ENCODE measurements at places on chromosomes 11 and 22.

- H3K4me1 ChIP-seq: peaks cover 4% of the 10 kb centered on the region
- no peak overlapping the region for H3K4me3 ChIP-seq
- no peaks in the 10 kb centered on the region for H3K27me3 ChIP-seq
- H3K36me3 ChIP-seq: no peaks in the 10 kb centered on the region
- no peak overlapping the region for H3K27ac ChIP-seq
- DNase-seq: no peak
Measured at GRCh38 chr22:30272781-30273601, 6.3 kb upstream of the OSM start.

DNA sequence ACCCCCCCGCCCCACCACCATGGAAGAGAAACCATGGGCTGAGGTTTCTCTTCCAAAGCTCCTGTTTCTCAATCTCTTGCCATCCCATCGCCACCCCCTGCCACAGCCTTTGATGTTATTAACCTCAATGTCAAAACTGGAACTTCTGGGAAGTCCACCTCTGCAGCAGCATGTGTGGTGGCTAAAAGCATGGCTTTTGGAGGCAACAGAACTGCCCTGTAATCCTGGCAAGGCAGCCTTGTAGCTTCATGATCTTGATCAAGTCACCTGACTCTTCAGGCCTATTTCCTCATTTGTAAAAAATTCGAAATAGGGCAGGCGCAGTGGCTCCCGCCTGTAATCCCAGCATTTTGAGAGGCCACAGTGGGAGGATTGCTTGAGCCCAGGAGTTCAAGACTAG, 3.5 kb upstream of the COX8A start:
- H3K36me3 ChIP-seq: no peaks in the 10 kb centered on the region
- H3K27ac ChIP-seq: no peak overlapping the region
- no peaks in the 10 kb centered on the region for H3K27me3 ChIP-seq
- H3K4me3 ChIP-seq: no peak overlapping the region
- no peak for DNase-seq

GRCh38 chr11:19459240-19459639, 218.5 kb upstream of the E2F8 start:
- no peak overlapping the region for H3K4me3 ChIP-seq
- no peaks in the 10 kb centered on the region for H3K36me3 ChIP-seq
- H3K27me3 ChIP-seq: no peaks in the 10 kb centered on the region
- no peak overlapping the region for H3K27ac ChIP-seq

DNA sequence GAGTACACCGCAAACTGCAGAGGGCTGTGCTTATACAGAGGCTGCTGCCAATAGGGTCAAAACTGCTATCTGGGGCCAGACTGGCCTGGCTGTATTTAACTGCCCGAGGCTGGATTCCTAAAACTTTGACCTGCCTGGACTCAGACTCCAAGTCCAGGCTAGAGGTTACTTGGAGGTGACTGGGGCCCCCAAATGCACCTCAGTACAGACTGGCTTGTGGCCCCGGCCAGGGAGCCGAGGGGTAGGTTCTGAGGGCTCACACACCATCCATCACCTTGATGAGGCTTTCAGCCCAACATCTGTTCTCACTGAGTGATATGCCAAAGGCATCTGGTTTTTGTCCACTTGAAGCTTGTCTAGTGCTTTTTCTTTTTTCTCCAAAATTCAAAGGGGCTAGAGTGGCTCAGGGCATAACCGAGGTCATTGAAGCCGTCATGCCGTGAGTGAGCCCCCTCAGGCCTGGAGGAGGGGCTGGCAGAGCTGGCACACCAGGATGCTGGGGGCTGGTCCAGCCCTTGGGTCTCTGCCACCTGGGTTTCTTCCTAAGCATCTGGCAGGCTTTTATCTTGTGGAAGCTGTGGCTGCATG, 52.4 kb upstream of the TTLL12 start:
- no peak for DNase-seq
- peaks cover 20% of the 10 kb centered on the region for H3K4me1 ChIP-seq
- H3K36me3 ChIP-seq: peaks cover 33% of the 10 kb centered on the region
- no peak overlapping the region for H3K27ac ChIP-seq
- H3K4me3 ChIP-seq: no peak overlapping the region

- H3K36me3 ChIP-seq: no peaks in the 10 kb centered on the region
- H3K4me3 ChIP-seq: peak overlapping the region; percentile 24
- DNase-seq: no peak
- H3K27ac ChIP-seq: no peak overlapping the region
Measured at GRCh38 chr11:128547946-128548648, 39.3 kb downstream of the ETS1 start.

DNA sequence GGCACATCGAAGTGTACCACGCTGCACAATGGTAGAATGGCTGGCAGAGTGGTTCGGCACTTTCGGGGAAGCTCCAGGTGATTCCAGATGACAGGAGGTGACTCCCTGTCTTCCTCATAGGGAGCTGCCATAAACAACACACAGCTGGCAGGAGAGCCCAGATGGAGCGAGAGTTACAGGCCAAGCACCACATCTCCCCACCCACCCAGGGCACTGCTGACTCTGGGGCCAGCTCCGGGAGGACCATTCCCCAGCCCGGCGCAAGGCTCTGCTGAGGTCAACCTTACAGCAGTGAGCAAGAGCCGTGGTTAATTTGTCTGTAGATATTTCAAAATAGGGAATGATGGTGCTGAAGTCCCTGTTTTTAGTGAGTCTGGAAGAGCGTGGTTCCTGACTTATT, 78.8 kb upstream of the HMGXB4 start:
- no peaks in the 10 kb centered on the region for H3K4me1 ChIP-seq
- H3K36me3 ChIP-seq: no peaks in the 10 kb centered on the region
- H3K4me3 ChIP-seq: no peak overlapping the region
- H3K27me3 ChIP-seq: no peaks in the 10 kb centered on the region

- H3K4me3 ChIP-seq: peak within 1 kb of the TSS; percentile 81
- H3K27me3 ChIP-seq: no peaks in the 10 kb centered on the region
- no peaks in the 10 kb centered on the region for H3K36me3 ChIP-seq
Measured at GRCh38 chr22:17774206-17774925, at the start of gene BID. Gene BID (minus strand): TSS chr22:17774469. CDS start chr22:17750116, 24,353 bp downstream.

DNA sequence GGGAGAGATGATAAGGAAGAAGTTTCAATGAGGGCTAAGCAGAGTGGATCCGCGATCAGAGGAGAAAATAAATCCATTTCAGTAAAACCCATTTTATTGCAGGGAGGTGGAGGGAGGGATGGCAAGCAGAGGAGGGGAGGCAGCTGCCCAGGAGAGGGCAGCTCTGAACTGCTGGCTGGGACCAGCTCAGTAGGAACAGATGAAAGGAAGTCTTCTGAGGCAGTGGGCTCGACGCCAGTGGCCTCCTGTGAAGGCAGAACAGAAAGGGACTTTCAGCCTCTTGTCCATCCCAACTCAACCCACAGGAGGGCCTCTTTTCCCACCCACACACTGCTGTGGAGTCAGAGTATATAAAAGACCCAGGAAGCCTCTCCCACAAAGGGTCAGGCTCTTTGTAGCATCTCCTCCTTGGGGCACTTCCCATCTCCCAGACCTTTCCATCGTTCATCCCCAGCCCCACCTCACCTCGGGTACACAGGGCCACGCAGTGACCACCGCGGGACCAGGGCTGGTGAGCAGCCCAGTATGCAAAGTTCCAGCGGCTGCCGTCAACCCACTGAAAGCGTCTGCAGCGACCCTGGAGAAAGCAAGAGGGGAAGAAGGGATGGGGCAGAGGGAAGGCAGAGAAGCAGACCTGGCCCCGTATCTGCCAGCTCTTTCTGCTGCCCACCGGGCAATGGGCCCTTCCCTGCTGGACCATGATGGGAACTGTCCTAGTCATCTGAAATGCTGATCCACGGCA, 3.0 kb downstream of the PRG2 start:
- H3K36me3 ChIP-seq: no peaks in the 10 kb centered on the region
- DNase-seq: no peak
- no peaks in the 10 kb centered on the region for H3K27me3 ChIP-seq
- no peak overlapping the region for H3K4me3 ChIP-seq
- no peak overlapping the region for H3K27ac ChIP-seq
- peaks cover 1% of the 10 kb centered on the region for H3K4me1 ChIP-seq

DNA sequence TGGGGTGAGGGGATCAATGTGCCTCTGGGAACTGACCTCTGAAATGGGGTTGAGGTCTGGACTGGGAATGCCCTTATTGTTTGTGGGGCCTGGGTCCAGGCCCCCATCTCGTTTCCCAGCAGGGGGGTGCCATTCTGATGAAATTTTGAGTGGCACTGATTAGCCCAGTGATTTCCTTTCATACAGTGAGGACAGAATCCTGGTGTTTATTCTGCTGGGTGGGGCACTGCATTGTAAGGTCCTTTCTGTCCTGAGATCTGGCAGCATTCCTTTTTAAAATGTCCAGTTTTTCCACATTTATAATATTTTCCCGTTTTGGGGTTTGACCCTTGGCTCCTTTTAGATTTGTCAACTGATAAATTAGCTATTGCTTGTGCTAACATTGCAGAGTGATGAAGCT, 27.1 kb downstream of the OR10A6 start:
- peaks cover 4% of the 10 kb centered on the region for H3K36me3 ChIP-seq
- no peaks in the 10 kb centered on the region for H3K27me3 ChIP-seq
- no peak overlapping the region for H3K4me3 ChIP-seq

GRCh38 chr22:35900483-35901168, 128.0 kb downstream of the RBFOX2 start:
- no peak for DNase-seq
- no peak overlapping the region for H3K27ac ChIP-seq
- no peaks in the 10 kb centered on the region for H3K36me3 ChIP-seq
- no peak overlapping the region for H3K4me3 ChIP-seq
- H3K4me1 ChIP-seq: peaks cover 6% of the 10 kb centered on the region

GRCh38 chr22:24291515-24292201, 21.0 kb downstream of the SPECC1L start:
- H3K4me3 ChIP-seq: no peak overlapping the region
- no peak for DNase-seq
- H3K4me1 ChIP-seq: peaks cover 8% of the 10 kb centered on the region
- H3K27ac ChIP-seq: no peak overlapping the region

GRCh38 chr11:59264736-59265135, 52.0 kb upstream of the MPEG1 start:
- DNase-seq: no peak
- no peak overlapping the region for H3K4me3 ChIP-seq
- H3K4me1 ChIP-seq: no peaks in the 10 kb centered on the region
- no peaks in the 10 kb centered on the region for H3K36me3 ChIP-seq

- no peak for DNase-seq
- no peak overlapping the region for H3K4me3 ChIP-seq
- H3K36me3 ChIP-seq: no peaks in the 10 kb centered on the region
- no peak overlapping the region for H3K27ac ChIP-seq
- no peaks in the 10 kb centered on the region for H3K27me3 ChIP-seq
Measured at GRCh38 chr11:77130763-77131513, 2.9 kb downstream of the MYO7A start.

- no peaks in the 10 kb centered on the region for H3K27me3 ChIP-seq
- H3K36me3 ChIP-seq: no peaks in the 10 kb centered on the region
- no peak overlapping the region for H3K4me3 ChIP-seq
Measured at GRCh38 chr22:29167032-29167911, 38.4 kb upstream of the EMID1 start.

DNA sequence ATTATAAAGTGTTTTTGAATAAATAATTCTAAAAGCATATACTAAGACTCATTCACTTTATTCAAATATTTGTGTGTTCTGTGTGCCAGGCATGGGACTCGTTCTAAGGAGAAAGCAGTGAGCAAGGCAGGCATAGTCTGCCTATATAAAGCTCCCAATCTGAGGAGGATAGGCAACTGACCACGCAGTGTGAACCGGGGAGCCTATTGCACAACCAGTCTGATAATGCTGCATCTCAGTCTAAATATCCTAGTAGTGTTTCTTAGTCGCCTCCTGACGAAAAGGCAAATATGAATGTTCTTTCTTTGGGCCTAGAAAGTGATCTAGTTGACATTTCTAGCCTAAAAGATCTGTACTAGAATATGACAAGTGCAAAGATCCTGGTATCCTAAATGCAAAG, 98.3 kb downstream of the C11orf65 start:
- peaks cover 30% of the 10 kb centered on the region for H3K36me3 ChIP-seq
- H3K27ac ChIP-seq: no peak overlapping the region
- DNase-seq: no peak
- H3K4me1 ChIP-seq: no peaks in the 10 kb centered on the region

- no peaks in the 10 kb centered on the region for H3K27me3 ChIP-seq
- H3K4me3 ChIP-seq: peak overlapping the region; percentile 91
- H3K4me1 ChIP-seq: peaks cover 10% of the 10 kb centered on the region
- no peak overlapping the region for H3K27ac ChIP-seq
Measured at GRCh38 chr22:19291218-19291579, 320 bp downstream of the CLTCL1 start.

DNA sequence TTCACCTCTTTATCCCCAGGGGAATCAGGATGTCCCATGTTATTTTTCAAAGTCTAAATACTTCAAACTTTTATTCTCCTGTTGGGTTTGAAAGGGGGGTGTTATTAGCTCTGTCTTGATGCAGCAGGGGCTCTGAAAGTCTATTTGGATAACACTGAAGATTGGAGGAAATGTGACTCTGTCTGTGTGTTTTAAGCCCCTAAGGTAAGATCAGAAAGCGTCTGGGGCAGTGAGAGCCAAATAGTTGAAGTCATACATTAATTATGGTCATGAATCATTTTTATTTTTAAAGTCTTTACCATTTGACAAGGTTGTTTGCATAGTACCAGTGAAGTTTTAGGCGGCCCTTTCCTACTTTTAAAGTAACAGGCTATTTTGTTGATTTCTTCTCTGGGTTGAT, 139.0 kb downstream of the UVRAG start:
- H3K36me3 ChIP-seq: no peaks in the 10 kb centered on the region
- H3K27me3 ChIP-seq: no peaks in the 10 kb centered on the region
- no peak overlapping the region for H3K4me3 ChIP-seq
- DNase-seq: no peak
- no peaks in the 10 kb centered on the region for H3K4me1 ChIP-seq

GRCh38 chr11:27362749-27363575, at the start of gene CCDC34:
Gene CCDC34 (minus strand): TSS chr11:27363215. CDS start chr11:27363194, 21 bp downstream.
- H3K27me3 ChIP-seq: no peaks in the 10 kb centered on the region
- H3K36me3 ChIP-seq: peaks cover 3% of the 10 kb centered on the region
- peaks cover 3% of the 10 kb centered on the region for H3K4me1 ChIP-seq

DNA sequence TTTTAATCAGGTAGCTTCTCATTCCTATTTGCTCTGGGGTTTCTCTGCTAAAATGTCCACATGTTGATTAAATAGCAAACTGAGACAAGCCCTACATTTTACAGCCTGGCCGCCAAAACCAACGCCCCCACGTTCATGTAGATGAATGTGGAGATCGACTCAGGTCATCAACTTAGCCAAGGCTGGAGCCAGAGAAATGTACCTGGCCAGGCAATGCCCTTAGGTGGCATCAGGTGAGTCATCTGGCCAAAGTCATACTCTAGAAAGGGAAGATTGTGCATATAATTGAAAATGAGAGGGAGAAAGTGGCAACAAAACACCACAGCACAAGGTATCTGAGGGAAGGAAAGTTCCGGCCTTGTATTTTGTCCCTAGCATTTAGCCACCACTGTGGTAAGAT, 37.1 kb upstream of the CCDC89 start:
- no peak overlapping the region for H3K27ac ChIP-seq
- H3K4me3 ChIP-seq: no peak overlapping the region
- H3K4me1 ChIP-seq: peaks cover 1% of the 10 kb centered on the region
- H3K27me3 ChIP-seq: no peaks in the 10 kb centered on the region
- H3K36me3 ChIP-seq: peaks cover 1% of the 10 kb centered on the region

- no peak for DNase-seq
- H3K27me3 ChIP-seq: no peaks in the 10 kb centered on the region
- no peak overlapping the region for H3K4me3 ChIP-seq
- H3K36me3 ChIP-seq: no peaks in the 10 kb centered on the region
Measured at GRCh38 chr22:44373234-44373633, 60.5 kb upstream of the SHISAL1 start.
